ENCODE measurements at places on chromosomes 2 and 18. TPM values are rescaled to one million over a fixed set of nuclear protein-coding genes. Genes with fewer than 3 reads are reported as not detected.

RNASEH1 gene
- total RNA-seq, result 30.8 TPM

PCARE gene
- not detected for total RNA-seq

SERPINB4 gene
- not detected for total RNA-seq

UGT1A8 gene
- total RNA-seq, result not detected

TUBA4B gene
- not detected for total RNA-seq

Data from endothelial cell of umbilical vein (primary cell).